ENCODE measurements at places on chromosomes 1 and 21. TPM values are rescaled to one million over a fixed set of nuclear protein-coding genes. Genes with fewer than 3 reads are reported as not detected.
A peak's percentile ranks its signal among the peaks of the same experiment; 100 is the strongest.

Gene SPRR5
- polyA plus RNA-seq, result not detected

Gene USH2A
- polyA plus RNA-seq, result not detected

- DNase-seq, result no peak
These were observed 14.9 kb downstream of the ABCA4 start for GRCh38 chr1:94105957-94106529.

DNA sequence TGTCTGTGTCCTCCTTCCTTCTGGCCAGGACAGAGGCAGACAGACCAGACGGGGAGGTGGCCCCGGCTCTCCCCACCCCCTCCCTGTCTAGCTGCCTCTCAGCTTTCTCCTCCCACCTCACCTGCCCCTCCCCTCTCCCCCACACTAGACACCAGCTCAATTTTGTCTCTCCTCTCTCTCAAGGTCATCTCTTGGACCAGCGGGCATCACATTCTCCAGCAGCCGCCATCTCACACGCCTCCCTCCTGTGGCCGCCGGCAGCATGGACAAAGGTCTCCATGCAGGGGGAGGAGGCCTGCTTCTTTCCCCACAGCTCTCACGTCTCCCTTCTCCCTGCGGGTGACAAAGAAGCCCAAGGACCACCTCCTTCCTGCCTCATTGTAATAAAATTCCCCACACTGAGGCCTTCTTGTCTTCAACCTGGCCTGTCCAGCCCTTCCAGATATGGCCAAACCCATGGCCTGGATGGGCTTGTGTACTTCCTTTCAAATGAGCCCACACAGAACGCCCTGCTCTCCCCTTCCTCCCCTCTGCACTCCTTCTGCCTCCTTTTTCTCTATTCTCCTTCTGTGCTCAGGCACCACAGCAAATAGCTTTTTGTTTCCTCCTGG is 14.6 kb downstream of the OPTC start:
- no peak for DNase-seq

GRCh38 chr21:45128613-45129188 is 54.3 kb downstream of the ADARB1 start:
- DNase-seq, result peak; percentile 53

GRCh38 chr1:202694314-202694713 is 15.9 kb downstream of the SYT2 start:
- no peak for DNase-seq

Gene ZNF678
- 1.7 TPM for polyA plus RNA-seq

DNA sequence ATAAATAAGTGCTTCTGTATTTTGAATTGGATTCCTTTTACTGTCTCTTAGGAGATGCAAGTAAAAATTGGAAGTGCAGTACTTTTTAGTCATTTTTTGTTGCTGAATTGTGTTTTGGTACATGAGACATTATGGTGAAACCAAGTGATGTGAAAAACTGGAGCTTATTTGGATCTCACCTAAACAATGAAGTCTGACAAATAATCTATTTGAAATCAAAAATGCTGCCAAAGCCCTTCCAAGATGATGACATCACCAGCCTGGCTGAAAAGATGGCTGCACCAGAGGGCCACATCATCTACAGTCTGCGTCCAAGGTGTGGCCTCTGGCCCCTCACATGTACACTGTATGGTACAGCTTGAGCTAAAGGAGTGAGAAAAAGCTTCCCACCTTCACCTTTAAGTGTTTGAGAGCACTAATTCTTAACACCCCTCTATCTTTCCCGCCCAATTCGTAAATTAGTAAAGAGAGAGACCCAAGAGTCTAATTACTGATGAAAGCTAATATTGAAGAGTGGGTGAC is 192.5 kb upstream of the ST6GALNAC5 start:
- no peak for DNase-seq

Gene ESPN
- polyA plus RNA-seq, result 0.27 TPM

GRCh38 chr1:30196872-30197638 is 526.3 kb downstream of the MATN1 start:
- no peak for DNase-seq

Gene RGS2
- polyA plus RNA-seq, result 7.0 TPM

DNA sequence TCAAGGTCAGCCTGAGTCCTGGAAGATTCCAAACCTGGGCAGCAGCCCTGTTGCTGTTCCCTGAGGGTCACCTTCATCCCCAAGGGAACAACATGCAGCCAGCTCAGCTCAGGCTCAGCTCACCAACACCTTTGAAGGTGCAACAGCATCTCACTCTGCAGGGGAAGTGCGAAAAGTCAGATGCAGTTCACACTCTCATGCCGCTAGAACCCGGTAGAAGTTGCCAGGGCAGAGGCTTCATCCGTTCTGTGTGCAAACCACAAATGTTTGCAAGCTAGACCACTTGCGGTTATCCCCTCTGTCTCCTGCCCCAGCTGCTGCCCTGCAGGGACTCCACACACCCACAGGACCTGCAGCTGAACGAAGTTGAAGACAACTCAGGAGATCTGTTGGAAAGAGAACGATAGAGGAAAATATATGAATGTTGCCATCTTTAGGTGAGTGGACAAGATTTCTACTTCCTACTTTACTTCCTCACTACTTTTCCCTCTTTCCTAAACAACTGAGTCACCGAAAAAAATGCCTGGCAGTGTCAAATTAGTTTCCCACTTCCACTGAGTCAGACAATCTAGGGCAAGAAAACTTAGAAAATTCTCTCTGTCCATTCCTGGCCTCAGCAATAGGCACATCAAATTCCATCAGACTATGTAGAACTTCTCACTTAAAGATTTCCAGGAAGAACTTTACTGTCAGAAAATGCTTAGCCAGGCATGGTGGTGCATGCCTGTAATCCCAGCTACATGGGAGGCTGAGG is 1.8 kb upstream of the FCRL6 start:
- no peak for DNase-seq

DNA sequence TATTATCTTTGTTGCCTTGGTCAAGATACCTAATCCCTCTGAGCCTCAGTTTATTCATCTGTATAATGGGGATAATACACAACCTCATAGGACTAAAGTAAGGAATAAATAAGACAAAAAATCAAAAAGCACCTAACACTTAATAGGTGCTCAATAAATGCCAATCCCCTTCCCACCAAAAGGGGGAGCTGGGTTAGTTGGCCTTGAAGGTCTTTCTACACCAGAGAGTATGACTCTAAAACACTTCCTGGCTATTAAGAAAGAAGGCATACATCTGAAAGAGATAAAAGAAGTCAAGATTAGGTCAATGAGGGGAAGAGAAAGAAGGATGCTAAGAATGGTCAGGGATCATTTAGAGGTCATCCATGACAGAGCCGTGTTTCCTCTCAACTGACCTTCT is 11.1 kb downstream of the VSIG8 start:
- no peak for DNase-seq

- no peak for DNase-seq
These were observed 725.8 kb downstream of the MRPL39 start for GRCh38 chr21:24881506-24881905.

- DNase-seq, result no peak
These were observed 3.9 kb downstream of the TMEM201 start for GRCh38 chr1:9592510-9593075.

- no peak for DNase-seq
These were observed 549.3 kb downstream of the NCAM2 start for GRCh38 chr21:21547368-21547953.

DNA sequence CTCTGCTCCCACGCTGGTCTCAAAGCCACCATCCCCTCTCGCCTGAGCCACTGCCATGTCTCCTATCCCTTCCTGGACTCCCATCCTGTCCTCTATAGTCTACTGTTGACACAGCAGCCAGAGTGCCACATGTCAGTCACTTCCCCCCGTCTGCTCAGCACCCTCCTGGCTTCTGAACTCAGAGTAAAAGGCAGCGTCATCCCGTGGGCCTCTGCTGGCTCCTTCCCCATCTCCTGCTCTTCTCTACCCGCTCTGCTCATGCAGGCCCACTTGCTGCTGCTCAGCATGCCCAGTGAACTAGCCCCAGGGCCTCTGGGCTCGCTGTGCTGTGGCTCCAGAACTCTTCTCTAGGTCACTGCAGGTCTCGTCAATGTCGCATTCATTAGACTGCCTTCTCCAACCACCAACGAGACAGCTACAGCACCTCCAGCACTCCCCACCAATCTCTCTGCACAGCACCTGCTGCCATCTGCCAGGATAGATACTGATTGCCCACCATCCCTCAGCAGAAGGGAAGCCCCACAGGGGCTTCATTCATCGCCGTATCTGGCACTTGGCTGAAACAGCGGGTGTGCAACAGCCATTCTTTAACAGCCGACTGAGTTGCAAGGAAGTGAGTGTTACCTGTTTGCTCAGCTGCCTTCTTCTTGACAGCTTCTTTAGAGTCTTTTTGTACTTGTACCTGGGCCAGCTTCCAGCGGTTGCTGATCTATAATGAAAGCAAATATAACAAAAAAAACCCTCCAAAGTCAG is 11.8 kb upstream of the SRM start:
- no peak for DNase-seq

- DNase-seq, result no peak
These were observed 5.2 kb upstream of the VSIG8 start for GRCh38 chr1:159867664-159868026.

DNA sequence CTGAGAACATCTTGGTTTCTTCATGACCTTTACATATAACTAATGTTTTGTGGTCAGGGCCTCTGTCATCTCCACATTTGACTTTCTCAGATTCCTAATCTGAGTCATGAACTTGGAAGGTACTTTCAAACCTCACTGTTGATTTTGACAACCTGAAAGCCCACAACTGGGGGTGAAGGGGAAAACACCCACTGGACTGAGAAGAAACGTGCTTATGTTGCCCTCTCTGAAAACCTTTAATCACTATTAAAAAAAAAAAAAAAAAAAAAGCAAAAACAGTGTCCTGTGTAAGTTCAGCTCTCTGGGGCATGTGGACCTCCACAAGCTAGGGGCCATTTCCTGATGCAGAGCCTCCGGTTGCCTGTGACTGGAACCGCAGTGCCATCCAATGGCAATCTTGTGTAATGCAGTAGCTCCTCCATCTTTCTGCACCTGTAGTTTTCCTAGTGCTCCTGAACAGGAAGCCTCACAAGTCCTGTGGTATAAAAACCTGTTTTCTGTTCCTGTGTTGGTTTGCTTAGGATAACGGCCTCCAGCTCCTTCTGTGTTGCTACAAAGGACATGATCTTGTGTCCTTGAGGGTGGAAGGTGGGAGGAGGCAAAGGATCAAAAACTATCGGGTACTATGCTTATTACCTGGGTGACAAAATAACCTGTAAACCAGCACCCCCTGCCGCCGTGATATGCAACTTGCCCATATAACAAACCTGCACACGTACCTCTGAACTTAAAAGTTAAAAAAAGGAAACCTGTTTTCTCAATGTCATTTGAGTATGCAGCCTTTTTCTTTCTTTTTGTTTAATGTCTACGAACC is 124.5 kb downstream of the ZNF648 start:
- peak; percentile 63 for DNase-seq

Gene TRPM2
- polyA plus RNA-seq, result 16.6 TPM

DNA sequence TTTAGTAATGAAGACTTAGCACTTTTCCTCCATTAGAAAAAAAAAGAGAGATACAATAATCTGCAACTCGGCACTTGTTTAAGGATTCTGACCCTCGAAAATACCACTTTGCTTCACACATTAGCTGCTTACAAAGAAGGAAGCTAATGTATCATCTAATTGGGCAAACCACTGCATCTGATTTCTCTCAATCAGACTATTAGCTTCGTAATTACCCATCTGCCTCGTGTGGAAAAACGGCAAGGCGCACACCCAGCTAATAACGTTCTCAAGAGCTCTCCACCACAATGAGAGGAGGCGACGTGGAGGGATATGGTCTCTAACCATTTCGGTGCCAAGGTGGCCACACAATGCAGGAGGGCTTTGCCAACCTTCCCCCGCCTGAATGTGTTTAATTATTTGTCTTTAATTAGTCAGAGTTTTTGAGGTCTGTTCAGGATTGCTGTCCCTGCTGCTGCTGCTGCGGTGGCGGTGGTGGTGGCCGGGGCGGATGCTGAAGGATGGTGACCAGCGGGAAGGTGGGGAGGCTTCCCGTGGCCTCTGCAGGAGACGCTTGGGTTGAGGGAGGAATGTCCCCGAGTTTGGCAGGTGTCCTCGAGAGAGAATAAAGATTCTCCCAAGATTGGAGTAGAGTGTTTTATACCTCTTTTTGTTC is 374.5 kb downstream of the RPS6KC1 start:
- DNase-seq, result no peak

DNA sequence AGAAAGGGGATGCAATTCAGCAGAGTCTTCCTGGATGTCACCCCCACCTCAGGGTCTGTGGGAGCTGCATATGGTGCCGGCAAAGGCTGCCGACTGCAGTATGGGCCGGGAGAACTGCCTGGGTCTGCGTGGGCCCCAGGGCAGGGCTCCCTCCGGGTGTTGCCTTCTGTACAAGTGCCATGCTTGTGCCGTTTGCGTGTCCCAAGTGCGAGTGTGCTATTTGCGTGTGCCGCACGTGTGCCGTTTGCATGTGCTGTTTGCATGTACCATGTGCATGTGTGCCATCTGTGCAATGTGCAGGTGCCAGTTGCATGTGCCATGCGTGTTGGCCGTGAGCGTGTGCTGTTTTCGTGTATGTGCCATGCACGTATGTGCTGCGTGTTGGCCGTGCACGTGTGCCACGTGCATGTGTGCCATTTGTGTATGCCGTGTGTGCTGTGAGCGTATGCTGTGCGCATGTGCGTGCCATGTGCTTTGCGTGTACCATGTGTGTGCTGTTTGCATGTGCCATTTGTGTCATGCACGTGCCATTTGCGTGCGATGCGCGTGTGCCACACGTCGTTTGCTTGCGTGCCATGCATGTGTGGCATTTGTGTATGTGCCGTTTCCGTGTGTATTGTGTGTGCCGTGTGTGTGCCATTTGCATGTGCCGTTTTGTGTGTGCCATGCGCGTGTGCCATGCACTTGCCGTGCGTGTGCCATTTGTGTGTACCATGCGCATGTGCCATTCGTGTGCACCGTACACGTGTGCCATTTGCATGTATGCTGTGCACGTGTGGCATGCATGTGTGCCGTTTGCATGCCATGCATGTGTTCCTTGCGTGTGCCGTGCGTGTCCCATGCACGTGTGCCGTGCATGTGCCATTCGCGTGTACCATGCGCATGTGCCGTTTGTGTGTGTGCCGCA is 1.5 kb upstream of the TAS1R3 start:
- DNase-seq, result no peak

GRCh38 chr1:1212780-1213344 is 1.1 kb downstream of the TNFRSF4 start:
- no peak for DNase-seq

GRCh38 chr1:148362626-148363438 is 120.3 kb downstream of the PPIAL4G start:
- peak; percentile 64 for DNase-seq

- DNase-seq, result no peak
These were observed 241.8 kb downstream of the NPHP4 start for GRCh38 chr1:5750186-5751162.

DNA sequence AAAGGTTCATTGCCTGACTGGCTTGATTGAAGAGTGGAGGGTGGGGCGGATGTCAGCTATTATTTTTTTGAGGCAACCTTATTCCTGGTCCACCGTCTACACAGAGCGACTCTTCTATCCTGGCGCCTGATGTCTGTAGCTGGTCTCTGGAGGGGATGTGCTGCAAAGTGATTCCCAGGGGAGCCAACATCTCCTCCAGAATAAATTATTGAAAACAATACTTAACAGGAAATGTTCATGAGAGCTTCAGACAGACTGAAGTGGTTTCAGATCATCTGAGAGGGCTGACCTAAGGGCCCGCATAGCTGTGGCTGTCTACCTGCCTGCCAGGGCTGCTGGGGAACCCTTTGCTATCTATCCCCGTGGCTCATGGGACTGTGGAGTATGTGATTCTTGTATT is 66.7 kb downstream of the TEX35 start:
- no peak for DNase-seq

Gene CLCNKB
- 0.02 TPM for polyA plus RNA-seq

All from mammary epithelial cell (primary cell).